ENCODE measurements at places on chromosomes 4 and X.

- no peak for DNase-seq
Measured at GRCh38 chr4:91025241-91026148, 898.3 kb downstream of the CCSER1 start.

GRCh38 chr4:112766422-112766821 is 129.5 kb downstream of the LARP7 start:
- DNase-seq = no peak

DNA sequence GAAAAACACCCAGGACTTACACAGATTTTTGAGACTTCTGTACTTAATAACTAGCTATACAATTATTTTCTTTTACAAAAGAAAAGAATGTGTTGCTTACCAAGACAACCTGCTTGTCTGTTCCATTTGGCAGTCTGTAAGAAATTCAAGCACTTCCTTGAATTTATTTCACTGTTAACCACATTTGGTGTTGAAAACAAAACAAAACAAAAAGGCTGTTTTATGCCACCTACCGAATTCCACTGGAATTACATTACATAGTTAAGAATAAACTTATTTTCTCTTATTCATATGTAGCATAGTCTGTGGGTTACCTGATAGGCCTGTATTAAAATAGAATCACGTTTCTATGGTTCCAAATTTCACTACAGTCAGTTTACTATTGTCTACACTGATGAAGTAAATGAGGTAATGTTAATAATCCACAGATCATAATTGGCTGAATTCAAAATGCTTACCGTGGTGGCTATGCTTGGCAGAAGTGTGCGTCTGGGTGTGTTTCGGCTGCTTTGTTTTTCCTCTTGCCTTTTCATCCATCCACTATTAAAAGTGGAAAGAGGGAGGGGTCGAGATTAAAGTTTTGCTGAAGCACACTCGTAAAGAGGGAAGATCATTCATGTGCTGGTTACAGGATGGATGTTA is at the start of gene TLR1:
TLR1 (minus strand) TSS at position 138 of the 642 bp plus-strand sequence. CDS start 5,960 bp downstream, outside the sequence.
- no peak for DNase-seq

DNA sequence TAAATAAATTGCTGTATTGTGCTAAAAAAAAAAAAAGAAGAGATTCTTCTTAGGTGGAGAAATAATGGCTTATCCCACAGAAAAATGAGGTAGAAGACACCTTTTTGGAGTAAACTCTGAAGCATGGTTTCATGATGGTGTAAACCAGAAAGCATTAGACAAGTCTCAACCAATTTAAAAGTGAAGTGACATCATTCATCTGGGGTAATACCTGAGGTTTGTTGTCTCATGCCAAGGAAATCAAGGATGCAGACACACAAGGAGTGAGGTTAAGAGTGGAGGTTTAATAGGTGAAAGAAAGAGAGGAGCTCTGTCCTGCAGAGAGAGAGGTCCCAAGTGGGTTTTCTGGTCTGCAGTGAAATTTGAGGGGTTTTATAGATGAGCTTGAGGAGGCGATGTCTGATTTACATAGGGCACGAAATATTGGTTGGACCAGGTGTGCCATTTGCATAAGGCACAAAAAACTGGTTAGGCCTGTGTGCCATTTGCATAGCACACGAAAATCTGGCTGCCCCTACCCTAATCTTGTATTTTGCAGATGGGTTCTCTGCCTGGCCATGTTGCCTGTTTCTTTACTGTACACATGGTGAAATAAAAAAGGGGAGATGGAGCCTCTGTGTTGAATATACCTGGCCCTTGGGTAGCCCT is 25.0 kb upstream of the CWH43 start:
- no peak for DNase-seq

- DNase-seq = no peak
Measured at GRCh38 chr4:150451883-150452282, 130.1 kb upstream of the MAB21L2 start.

- no peak for DNase-seq
Measured at GRCh38 chr4:169383724-169384123, 113.0 kb upstream of the SH3RF1 start.

DNA sequence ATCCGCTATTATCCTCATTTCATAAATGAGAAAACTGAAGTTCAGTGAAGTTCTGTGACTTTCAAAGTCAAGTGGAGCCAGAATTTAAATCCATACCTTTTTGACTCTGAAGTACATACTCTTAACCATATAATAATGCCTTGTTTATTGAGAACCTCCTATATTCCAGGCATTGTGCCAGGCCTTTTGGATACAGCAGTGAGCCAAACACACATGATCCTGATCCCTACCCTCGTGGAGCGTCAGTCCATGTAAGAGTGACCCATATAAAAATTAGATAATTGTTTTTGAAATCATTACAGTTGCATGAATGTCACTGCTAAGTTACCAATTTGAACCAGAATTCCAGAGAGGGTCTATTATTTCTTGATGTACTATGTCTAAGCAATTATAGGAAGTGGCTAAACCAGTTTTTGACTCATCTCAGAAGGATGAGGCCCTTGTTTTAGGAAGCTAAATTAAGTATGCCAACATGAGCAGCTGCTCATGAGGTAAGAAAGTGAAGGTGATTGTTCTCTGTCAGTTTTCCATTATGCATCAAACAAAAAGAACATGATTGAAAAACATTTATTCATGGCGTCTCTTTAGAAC is 289.5 kb downstream of the GLUD2 start:
- no peak for DNase-seq

- DNase-seq = no peak
Measured at GRCh38 chrX:134886002-134886596, 104.7 kb upstream of the SMIM10 start.

GRCh38 chr4:89871211-89871610 is 23.4 kb upstream of the MMRN1 start:
- no peak for DNase-seq

- peak; percentile 41 for DNase-seq
Measured at GRCh38 chr4:145936142-145936996, 2.3 kb downstream of the ZNF827 start.

DNA sequence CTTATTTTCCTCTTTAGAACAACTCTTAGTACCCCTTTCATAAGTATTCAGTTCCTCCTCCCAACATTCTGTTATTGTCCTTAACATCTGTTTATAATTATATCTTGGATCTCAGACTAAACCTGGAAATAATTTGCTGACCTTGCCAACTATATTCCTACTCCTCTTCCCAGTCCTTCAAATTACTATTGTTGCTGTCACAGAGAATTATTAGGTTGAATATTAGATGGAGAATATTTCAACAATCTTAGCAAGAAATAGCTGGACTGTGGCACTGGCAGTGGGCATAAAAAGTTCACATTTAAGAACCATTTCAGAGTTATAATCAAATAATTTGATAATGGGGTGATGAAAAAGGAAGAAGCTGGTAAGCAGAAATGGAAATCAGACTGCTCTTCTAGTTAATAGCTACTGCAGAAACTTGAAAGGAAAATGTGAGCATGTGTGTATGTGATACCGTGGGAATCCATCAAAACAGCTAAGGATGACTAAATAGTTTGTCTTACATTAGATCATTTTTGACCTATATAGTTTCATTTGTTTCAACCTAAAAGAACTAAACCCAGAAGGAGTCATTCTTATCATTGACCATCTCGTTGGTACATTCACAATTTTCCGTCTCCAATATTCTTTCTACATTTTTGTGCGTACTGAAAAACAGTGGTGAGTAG is 43.3 kb upstream of the PRDM8 start:
- DNase-seq = no peak

GRCh38 chr4:69156913-69157312 is 57.6 kb downstream of the UGT2B11 start:
- DNase-seq = no peak

- DNase-seq = peak; percentile 34
Measured at GRCh38 chr4:11470438-11471045, 41.8 kb upstream of the HS3ST1 start.

DNA sequence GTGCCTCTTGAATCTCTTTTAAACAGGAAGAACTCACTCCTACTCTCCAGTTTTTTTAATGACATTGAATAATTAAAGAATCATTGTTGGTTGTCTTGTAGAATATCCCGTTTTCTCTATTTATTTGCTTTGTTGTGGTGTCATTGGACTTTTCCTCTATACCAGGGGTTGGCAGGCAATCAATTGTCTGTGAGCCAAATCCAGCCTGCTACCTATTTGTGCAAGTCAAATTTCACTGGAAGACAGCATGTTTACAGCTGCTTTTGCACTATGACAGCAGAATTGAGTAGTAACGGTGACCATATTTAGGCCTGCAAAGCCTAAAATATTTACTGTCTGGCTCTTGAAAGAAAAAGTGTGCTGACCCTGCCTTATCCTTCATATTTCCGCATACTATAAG is 34.8 kb downstream of the POLA1 start:
- no peak for DNase-seq

Data from stimulated activated CD4-positive, alpha-beta T cell treated with anti-CD3 and anti-CD28 coated beads, Interleukin-2, amount 100 ng/mL, for 4 hours (primary cell).